NCI-H82 (cell line): ENCODE measurements at places on chromosomes 1 and 21.
A peak's percentile ranks its signal among the peaks of the same experiment; 100 is the strongest.

DNA sequence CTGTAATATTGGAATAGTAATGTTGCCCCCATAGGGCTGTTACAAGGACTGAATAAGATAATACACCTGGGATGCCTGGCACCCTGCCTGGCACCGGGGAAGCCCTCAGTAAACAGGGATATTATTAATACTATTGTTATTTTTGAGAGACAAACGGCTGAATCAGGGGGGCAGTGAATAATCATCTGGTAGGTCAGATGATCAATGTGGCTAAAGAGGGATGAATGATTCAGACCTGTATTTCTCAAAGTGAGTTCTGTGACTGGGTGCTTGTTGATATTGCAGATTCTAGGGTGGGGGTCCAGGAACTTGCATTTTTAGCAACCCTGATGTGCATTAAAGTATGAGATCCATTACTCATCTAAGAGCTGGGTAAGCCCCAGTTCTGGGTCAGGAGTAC lies 46.2 kb upstream of the BCL10 start:
- DNase-seq: no peak

GRCh38 chr1:192516776-192517297 lies 58.7 kb upstream of the RGS1 start:
- DNase-seq: peak; percentile 87

DNA sequence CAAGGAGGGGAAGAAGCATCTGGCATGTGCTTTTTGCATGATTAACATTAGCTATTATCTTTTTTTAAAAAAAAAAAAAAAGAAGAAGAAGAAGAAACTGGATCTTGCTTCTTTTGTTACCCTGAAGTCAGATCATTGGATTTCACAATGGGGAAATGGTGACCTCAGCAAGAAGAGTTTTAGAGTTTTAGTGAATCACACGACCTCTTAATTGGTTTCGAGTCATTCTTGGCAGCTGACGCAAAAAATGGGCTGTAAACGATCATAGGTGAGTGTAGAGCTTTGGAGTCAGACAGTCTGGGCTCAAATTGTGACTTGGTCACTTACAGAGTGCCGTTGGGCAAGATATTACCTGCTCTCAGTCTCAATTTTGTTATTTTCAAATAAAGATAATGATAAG lies 33.3 kb upstream of the PGBD5 start:
- no peak for DNase-seq

- no peak for DNase-seq
Measured at GRCh38 chr1:210241121-210241520, 8.5 kb downstream of the SERTAD4 start.

DNA sequence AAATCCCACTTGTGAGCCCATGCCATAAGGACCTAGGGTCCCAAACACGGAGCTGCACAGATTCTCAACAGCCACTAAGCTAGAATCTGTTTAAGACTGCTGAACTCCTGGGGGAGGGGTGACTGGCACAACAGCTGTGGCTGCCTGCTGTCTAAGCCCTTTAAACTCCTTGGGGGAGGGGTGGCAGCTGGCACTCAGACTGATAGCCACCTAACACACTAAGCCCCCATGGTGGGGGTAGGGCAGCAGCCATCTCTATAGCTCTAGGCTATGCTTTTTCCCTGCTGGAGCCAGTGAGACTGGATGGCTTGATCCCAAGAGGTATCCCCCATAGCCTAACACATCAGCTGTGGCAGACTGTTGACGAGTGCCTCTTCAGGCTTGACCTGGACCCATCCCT lies 73.3 kb upstream of the FMO3 start:
- peak; percentile 99 for DNase-seq

GRCh38 chr1:5296095-5296494 lies 641.7 kb downstream of the AJAP1 start:
- peak; percentile 92 for DNase-seq

- peak; percentile 81 for DNase-seq
Measured at GRCh38 chr1:155989242-155990004, 11.1 kb upstream of the ARHGEF2 start.

DNA sequence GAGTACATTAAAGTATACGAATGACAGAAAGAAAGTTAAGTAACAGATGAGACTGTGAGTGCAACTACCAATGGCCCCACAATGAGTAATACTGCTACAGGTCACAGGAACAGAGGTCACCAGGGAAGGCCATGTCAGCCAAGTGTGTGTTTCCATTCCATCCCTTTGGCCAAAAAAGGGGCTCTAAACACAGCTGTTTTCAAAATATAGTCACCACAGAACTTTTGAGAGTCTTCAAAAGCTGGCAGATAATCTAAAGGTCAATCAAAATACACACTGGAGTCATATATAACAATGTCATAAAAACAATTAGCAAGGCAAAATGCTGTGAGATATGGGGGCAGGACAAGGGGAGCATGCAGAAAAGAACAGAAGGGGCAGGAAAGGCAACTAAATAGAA lies 10.2 kb downstream of the USP24 start:
- no peak for DNase-seq

- DNase-seq: no peak
Measured at GRCh38 chr1:11851180-11851579, 3.6 kb upstream of the NPPA start.

DNA sequence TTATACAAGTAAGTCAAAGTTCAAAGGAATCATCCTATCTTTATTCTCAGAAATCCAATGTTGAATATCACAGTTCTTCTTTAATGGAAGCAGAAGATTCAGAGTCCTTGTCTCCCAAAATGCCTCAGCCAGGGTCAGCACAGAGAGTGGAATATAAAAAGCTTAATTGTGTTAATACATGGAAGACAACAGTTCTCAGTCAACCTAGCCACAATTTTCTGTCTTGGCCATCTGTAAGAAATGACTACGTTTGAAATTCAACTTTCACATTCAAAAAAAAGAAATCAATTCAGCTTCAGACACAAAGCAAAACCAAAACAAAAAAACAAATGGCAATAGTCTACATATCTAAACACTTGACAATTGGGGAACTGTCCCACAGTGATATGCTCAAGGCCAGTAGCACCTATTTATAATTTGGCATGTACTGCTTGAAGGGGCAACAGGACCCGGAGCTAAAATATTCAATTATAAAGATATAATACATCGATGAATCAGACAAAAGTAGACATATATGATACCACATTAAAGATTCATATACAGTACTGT lies 27.3 kb upstream of the GLIS1 start:
- no peak for DNase-seq

DNA sequence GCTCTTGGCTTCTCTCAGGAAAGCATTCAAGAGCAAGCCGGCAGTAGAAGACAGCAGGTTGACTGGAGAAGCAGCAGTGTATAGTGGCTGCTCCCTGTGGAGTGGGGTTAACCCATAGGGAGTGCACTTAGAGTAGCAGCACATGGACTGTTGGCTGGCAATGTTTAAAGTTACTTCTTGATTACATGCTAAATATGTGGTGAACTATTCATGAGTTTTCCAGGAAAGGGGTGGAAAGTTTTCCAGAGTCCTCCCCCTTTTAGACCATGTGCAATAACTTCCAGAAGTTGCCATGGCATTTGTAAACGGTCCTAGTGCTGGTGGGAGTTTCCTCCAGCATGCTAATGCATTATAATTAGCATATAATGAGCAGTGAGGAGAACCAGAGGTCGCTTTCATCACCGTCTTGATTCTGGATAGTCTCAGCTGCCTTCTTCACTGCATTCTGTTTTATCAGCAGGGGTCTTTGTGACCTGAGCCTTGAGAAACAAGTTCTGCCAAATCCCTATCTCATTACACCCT lies 131.8 kb downstream of the CCDC185 start:
- no peak for DNase-seq

DNA sequence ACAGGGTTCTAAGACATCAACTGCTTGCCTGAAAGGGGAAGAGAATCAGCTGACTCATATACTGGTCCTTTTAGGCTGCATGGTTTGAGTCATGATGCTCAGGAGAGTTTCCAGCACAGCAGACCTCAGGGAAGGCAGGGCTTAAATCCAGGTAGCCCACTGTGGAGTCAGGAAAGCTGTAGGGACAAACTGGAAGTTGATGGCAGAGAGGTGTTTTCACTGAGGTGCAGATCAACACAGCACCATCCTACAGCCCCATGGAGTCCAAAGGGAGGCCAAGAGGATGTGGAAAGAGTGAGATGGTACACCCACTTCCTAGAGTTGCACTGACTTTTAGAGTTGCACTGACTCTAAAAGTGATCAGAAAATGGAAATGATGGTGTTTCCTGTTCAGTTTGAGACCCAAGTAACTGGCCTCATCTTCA lies 252.4 kb upstream of the DUSP10 start:
- DNase-seq: no peak

DNA sequence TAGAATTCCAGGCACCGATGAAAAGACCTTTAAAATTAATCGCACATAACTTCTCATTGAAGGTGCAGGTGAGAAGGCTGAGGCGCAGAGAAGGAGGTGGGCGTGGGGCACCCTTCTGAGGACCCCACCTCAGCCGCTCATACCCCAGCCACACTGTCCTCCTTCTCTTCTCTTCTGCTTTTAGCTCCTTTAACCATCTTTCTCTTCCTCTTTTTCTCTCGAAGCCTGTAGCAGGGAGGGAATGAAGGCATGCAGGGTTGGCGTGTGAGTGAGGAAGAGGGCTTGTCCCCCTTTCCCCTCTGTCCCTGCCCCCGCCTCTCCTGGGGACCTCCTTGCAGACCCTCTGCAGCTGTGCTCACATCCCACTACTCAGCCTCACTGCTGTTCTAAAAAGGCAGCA lies 57.8 kb upstream of the CACNA1E start:
- DNase-seq: no peak

GRCh38 chr1:40951943-40952743 lies 27.4 kb upstream of the CTPS1 start:
- DNase-seq: peak; percentile 78

DNA sequence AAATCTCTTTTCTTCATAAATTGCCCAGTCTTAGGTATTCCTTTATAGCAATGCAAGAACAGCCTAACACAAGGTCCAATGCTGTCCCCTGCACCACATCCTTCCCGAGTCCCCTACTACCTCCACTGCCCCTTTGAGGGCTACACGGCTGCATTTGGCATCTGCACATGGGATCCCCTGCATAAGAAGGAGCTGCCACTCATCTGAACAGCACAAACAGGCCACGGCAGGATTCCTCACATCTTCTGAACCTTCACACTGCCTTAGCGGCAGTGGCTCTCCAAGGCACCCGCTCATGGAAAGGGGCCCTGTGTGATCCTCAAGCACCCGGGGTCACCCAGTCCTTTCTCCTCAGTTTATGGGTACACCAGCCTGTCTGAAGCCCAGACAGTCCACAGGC lies 29.2 kb upstream of the BACE2 start:
- DNase-seq: no peak

DNA sequence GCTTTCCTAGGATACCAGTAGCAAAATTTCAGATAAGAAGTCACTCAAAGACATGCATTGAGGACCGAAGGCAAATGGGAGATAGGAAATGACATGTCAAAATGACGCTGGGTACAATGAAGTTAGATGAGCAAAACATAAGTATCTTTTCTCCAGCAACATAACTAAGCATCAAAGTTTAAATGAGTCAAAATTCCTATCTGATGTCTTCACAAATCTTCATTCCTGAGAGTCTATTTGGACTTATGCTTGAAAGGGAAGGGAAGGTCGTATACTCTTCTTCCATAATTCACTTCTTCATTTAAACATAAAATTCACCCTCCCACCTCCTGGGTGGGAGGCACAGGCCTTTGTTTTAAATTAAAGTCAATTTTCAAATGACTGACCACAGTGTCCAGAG lies 4.1 kb upstream of the TMEM81 start:
- DNase-seq: no peak

GRCh38 chr21:36628106-36628505 lies 70.8 kb upstream of the SIM2 start:
- DNase-seq: no peak

GRCh38 chr21:26794597-26795411 lies 50.4 kb downstream of the ADAMTS1 start:
- DNase-seq: no peak

DNA sequence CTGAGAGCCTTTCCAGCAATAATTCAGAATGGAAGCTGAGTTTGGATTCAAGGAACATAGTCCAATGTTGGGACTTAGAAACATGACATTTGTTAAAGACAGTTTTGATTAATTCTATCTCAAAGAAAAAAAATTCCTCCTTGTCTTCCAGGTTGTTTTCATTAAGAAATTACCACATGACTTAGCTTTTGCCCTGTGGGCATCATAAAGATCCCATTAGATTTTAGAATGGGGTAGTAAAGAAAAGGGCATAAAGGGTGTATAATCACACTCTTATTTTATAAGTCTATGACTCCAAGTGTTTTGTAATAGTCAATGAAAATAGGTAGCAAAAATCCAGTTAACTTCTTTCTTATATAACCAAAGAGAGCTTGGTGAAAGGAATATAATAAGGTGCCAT lies 14.3 kb upstream of the PRKAA2 start:
- no peak for DNase-seq
